Left hindlimb (tissue), 1 donor: ENCODE measurements at places on chromosomes 2 and 18.

- DNase-seq = peak; percentile 13
Measured at GRCh38 chr18:49011291-49011746, 60.6 kb upstream of the SMAD7 start.

- no peak for DNase-seq
Measured at GRCh38 chr2:171513719-171514160, 8.5 kb upstream of the CYBRD1 start.

- no peak for DNase-seq
Measured at GRCh38 chr18:41153871-41154270, 801.2 kb upstream of the PIK3C3 start.

DNA sequence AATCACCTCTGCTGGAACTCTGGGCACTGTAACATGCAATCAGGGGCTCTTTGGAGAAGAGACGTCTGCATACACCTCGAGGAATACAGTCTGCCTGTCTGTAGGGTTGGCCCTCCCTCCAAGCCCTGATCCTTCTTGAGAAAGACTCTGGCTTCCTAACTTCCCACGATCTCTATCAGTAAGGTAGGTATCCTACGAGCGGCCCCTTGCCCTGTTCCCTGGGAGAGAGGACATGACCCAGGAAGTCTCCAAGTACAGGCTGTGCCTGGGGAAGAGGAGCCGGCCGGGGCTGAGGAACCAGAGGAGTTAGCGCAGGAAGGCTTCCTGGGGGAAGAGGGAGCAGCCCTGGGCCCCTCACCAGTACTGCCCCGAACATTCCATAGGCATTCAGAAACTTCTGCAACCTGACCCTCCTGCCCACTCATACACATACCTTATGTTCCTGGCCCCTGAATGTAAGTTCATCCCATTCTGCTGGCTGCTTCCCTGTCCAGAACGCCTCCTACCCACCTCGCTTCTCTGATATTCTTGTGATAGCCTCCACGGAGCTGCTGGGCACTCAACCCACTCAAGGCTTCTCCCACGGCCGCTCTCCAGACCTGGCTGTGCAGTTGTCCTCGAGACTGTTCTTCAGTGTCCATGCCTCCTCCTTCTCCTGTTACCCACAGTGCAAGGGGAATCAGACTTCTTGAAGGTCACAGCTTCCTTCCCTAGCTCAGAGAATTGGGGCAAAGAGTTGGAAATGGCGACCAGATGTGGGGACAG, 116.1 kb downstream of the CYP26B1 start:
- DNase-seq = no peak

DNA sequence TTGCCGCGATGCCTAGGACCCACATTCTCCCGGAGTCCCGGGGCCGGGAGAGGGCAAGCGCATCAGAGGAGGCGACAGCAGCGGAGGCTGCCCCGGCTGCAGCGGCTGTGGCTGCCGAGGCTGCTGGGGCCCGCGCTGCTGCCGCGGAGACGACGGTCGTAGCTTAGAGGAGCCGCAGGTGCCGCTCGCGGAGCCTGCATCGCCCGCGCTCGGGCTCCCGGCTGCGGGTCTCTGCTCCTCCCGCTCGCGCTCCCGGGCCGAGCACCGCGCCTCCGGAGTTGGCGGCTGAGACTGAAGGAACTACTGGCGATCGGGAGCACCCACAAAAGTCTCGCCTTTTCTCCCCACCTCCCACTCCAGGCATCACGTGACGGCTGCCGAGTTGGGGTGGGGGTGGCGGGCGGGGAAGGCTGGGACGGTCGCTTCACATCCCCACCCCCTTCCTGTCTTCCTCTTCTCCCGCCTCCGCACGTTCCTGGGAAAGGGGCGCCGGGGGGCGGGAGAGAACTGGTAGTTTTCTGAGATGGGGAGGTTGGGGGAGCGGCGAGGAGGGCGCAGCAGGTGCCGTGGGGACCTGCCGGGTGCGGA, at the start of gene LYPD1:
Gene LYPD1, minus strand, starts transcription at position 298 of the 588 bp plus-strand sequence. Its CDS starts 273 bp downstream, at position 25.
- DNase-seq = peak; percentile 66

DNA sequence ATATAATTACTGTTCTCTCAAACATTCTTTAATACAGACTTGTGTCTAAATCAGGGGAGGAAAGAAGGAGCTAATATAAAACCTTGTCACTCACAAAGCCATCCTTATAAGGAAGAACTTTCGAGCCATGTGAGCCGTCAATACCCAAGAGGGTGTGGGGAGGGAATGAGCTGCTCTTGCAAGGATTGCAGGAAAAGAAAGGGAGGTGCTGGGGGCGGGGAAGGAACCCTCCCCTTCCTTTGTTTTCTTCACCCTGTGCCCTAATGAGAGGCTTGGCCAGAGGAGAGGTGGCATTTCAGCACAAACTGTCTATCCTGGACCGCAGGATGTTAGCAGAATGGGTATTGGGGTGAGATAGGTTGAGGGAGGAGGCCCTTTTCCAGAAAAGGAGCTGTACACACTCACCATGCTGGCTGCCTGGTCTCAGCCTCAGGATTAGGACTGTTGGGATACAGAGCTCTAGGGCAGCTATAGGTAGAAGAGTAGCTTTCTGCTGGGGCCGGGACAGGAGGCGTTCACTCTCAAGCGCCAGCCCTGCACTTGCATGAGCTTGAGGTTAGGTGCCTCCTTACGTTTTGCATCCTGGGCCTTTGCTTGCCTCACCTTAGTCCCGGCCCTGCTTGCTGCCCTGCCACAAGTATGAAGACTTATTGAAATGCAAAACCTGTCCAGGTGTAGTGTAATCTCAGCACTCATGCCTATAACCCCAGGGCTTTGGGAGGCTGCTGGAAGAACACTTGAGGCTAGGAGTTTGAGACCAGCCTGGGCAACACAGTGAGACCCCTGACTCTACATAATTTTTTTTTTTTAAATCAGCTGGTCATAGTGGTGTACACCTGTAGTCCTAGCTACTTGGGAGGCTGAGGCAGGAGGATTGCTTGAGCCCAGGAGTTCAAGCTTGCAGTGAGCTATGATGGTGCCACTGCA, 190.5 kb downstream of the LOXHD1 start:
- no peak for DNase-seq

DNA sequence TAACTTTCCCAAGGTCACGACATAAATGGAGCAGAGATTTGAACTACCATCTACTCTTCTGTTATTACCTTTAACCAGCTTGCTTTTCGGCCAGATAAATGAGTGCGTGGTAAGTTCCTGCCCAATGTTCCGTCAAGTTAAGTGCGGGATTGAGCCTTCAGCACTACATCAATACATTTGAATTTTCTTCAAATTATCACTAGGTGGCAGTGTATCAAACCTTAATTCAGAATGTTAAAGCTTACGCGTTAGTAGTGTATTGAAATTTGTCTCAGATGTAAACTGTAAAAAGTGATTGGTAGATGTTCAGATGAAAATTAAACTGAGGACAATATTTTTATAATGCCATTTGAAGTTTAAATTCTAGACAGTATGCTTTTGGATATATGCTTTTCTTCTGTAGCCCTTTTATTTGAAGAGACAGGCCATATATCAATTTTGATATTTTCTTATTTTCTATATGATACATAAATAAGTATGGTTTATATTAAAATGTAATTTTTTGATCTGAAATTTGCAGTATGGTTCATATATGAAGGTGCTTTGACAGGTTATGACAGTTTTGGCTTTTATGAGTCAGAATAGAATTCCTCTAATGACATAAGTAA, 681.3 kb downstream of the ADCYAP1 start:
- DNase-seq = no peak

DNA sequence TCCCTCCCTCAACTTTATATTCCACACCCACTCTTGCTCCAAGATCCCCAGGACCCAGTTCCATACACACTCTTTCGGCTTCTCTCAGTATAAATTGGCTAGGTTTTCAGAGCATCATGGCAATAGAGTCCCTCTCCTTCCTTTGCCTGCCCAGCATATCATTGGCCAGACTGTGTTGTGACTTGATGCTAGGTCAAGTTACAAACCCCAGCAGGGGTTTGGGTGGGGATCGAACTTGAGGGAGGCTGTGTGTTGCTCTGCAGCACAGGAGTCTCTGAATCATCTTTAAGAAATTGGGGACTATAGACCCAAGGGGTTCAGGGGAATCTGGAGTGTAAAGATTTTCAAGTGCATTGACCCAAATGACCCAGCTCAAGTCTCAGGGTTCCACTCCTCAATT, 477.5 kb upstream of the MEIS1 start:
- DNase-seq = no peak
